NCI-H774 (cell line): ENCODE measurements at places on chromosomes 3 and 15.
A peak's percentile ranks its signal among the peaks of the same experiment; 100 is the strongest.

- no peak for DNase-seq
Observed at GRCh38 chr3:32120471-32120870, 14.1 kb downstream of the GPD1L start.

- no peak for DNase-seq
Observed at GRCh38 chr3:71294919-71295318, 288.6 kb downstream of the FOXP1 start.

GRCh38 chr3:111338059-111338698 is 203.8 kb upstream of the CD96 start:
- DNase-seq, result peak; percentile 20

DNA sequence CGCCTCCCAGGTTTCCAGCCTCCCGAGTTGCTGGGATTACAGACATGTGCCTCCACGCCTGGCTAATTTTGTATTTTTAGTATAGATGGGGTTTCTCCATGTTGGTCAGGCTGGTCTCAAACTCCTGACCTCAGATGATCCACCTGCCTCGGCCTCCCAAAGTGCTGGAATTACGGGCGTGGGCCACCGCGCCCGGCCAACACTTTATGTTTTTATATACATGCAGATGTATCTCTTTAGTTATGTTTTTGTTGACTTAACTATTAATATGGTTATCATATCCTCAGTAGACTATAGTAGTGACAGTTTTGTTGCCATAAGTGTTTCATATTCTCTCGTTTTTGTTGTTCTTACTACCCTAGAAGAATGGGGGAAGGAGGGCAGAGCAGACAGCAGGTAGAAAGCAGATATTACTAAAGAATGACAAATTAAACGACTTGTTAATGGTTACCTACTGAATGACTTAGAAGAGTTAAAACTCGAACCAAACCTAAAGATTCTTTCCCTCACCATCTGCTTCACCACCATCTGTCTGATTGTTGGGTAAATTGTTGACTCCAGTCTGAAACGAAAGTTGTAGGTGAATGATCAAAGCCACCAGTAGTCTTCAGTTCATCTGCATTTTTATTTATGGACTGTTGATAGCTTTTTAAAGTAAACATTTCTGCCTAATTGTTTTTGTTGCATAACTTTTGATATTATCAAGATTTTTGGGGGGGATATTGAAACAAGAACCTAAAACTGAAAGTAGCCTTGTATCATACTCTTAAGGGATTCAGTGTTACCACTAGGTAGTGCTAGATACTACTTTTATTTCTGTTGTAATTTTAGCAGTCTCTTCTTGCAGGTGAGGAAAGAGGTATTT is 89.3 kb downstream of the RASA2 start:
- no peak for DNase-seq

DNA sequence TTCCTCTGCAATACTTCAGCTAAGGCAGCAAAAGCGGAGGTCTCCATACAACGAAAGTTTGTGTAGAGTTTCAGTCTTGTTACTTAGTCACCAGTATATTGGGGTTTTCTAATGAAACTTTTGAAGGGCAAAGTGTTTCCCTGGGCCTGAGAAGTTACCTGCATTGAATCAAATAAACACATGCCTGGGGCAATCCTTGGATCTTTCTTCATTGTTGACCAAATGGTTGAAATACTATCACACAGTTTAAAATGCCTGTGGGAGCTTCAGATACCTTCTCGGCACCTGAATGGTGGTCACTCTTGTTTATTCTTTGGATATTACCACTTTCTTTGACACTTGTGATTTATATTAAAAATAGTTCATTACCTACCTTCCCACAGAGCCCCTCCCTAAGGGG is 988 bp upstream of the CHSY1 start:
- DNase-seq, result no peak

DNA sequence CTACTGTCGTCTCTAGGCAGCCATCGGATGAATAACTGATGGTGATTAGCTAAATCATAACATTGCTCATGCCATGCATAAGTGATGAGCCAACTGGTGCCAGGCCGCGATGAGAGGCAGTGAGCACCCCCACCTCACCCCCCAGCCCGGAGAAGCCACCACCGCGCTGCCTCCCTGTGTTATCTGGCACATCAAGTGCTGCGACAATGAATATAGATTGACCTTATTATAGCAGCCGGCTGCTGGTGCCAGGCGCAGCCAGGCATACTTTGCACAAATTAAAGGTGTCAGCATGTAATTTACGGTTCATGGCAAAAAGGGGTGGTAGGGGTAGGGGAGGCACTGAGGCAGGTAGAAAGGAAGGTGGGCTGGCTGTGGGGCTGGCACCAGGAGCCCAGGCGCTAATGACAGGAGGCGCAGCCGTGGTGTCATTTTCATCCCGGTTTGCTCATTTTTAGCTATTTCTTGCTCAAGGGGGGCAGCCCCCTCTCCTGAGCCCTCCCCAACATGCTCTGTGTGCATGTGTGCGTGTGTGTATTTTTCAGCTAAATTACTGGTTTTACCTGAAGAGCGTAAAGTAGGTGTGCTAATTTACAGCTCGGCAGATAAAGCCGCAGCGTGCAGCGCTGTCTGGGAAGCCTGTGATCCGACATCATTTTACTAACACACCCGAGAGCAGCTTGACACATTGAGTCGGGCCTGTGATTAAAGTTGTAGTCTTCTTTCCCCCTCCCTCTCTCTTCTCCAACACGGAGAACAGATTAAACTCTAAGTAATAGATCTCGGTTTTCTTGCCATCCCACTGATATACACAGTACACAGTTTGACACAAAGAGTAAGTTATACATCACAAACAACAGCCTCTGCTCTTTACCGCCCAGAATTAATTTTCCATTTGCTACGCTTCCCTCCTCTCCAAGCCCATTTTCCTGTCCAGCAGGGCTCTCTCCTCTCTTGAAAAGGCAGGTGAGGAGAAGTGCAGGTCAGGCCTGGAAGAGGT is 212.3 kb downstream of the RPLP1 start:
- DNase-seq, result peak; percentile 4

GRCh38 chr15:97962263-97962662 is 1.8 kb downstream of the ARRDC4 start:
- no peak for DNase-seq

GRCh38 chr3:115146418-115147328 is at the start of gene ZBTB20:
TSS of gene ZBTB20 (minus strand) at chr3:115147288.
- DNase-seq, result peak; percentile 56

GRCh38 chr15:51131596-51132290 is 37.0 kb upstream of the TNFAIP8L3 start:
- DNase-seq, result no peak

GRCh38 chr15:37636736-37637135 is 297.7 kb upstream of the TMCO5A start:
- DNase-seq, result no peak

GRCh38 chr3:15936312-15936711 is 138.5 kb upstream of the ANKRD28 start:
- DNase-seq, result no peak

DNA sequence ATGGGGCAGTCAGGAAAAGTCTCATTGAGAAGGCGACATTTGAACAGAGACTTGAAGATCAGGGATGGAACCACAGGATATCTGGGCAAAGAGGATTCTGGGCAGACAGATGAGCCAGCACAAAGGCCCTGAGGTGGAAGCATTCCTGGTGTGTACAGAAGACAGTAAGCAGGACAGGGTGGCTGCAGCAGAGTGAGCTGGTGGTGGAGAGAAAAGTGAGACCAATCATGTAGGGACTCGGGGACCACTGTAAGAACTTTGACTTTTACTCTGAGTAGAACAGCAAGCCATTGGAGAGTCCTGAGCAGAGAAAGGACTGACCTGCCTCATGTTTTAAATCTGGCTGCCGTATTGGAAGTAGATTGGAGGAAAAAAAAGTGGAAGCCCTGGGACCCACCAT is 29.9 kb upstream of the LRRFIP2 start:
- DNase-seq, result no peak

GRCh38 chr3:156211583-156211982 is 91.2 kb downstream of the KCNAB1 start:
- no peak for DNase-seq

DNA sequence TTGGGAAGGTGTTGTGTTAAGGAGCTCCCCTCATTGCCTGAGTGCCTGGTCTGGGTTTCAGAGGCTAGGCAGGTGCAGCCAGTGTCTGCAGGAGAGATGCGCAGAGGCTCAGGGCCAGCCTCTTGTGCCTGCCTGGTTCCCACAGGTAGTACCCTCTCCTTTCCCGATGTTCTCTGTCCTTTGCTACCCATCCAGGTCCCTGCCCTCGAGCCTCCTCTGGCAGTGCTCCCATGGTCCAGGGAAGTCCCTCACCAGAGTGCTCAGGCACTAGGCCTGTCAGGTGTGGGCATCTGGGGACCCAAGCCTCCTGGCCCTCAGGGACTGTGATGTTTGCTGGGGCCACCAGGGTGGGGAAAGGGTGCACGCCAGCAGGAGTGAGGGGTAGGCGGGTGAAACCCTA is 5.0 kb downstream of the TRPM1 start:
- no peak for DNase-seq

- no peak for DNase-seq
Observed at GRCh38 chr15:98266295-98266694, 305.8 kb downstream of the ARRDC4 start.

GRCh38 chr3:2156244-2156847 is 57.7 kb downstream of the CNTN4 start:
- DNase-seq, result no peak

DNA sequence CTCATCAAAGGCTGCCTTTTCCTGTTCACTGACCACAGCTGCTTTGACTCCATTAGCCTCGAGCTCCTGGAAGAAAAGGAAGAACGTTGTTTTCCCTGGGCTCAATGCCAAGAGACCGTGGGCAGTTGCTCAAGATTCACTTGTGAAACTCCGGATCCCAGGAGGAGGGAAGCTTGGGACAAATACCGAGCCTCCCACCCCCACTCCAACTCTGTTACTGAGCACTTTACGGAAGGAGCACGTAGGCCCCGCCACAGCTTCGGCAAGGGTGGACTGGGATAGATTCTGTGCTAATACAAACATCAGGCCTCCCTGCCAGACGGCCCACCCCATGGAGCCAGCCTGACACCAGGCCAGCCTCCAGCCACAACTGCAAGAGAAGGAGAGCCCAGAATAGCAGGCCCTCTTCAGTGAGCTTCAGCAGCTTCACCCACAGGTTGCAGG is 10.8 kb upstream of the FANCD2 start:
- DNase-seq, result no peak

DNA sequence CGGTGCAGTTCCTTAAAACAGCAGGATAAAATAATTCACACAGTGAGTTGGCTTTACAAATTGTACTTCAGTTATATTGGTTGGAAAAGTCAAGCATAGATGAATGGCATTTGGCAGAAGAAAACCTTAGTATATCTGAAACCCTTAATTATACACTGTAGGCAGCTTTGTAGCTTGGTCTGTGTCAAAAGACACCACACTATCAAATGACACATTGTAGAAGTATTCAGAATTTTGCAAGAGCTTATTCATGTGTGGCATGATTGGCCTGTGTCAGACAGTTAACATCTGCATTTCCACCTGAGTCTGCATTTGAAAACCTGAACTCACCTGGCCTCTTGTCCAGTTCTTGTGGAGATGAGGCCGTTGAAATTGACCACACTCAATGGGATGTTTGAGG is 13.8 kb downstream of the TMEM266 start:
- DNase-seq, result no peak
